Stimulated activated CD8-positive, alpha-beta memory T cell treated with anti-CD3 and anti-CD28 coated beads, Interleukin-2, amount 100 ng/mL, for 48 hours (primary cell): ENCODE measurements at places on chromosomes 6 and 20.

DNA sequence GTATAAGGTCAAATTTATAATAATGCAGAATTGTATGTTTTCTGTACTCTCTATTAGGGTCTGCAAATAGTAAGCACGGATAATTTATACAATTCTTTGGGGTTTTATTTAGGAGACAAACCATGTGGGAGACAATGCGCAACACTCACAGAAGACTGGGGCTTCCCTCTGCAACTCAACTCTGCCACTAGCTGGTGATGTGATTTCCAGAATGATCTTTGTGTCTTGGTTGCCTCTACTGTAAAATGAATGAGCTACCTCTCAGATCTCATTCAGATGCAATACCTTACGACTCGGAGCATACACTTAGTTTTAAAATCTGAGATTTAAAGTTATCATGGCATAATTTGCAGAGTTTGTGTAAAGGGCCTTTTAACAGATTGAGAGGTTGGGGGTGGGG lies 6.4 kb downstream of the MAN1A1 start:
- DNase-seq, result no peak

DNA sequence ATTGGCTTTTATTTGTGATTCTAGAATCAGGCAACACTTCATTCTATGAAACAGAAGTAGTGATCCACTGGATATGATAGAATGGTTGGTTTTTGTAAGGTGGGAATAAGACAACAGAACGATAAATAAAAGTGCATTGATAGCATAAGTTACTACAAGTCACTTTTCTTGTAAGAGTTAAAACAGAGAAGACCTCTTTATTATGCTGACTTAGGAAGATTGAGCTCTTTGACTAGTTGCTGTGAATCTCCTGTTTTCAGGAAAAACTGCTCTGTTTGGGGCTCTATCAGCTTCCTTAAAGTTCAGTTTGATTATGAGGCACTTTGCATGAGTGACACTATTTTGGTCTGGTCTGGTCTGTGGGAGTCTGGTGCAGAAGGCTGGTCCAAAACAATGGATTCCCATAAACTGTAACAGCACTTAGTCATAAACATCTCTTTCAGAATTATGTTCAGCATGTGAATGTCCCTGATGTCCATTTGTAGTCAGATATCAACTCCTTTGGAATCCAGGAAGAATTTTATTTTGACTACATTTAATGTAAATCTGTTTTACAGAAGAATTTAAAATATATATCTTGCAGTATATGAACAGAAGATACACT lies 35.0 kb upstream of the DSE start:
- DNase-seq, result no peak

DNA sequence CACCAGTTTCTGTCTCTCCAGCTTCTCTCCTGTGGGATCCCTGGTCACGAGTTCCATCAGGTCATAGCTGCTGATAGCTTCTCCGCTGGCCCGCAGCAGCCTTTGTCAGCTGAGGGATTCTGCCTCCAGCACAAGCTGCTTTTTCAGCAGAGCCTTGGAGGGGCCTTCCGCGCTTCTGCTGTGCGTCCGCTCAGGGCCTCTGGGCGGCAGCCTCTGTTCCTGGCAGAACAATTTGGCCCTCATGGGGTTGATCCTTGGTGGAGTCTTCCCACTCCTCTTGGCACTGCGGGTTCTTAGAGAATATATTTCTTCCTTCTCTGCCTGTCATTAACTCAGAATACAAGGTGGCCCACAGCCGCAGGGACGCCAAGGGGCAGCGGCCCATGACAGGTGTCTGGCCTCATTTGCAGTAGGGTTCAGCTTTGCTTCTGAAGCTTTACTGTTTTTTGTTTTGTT lies 158.8 kb downstream of the DTNBP1 start:
- DNase-seq, result no peak

DNA sequence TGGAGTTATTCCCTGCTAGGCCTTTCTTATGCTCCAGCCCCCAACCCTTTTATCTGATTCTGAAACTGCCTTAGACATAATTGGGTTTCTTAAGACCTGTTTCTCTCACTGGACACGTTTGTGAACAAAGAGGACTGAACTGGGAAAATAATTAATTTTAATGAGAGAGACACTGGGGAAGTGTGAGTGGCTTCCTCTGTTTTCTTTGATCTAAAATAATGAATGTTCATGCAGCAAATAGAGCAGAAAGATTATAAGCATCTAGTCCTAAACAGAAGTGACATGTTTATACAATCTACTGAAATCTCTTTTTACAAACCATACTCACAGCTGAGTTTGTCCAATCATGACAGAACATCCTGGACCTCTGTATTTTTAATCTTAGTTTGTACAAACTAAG lies 157.6 kb downstream of the SH3BGRL2 start:
- DNase-seq, result no peak

- no peak for DNase-seq
Observed at GRCh38 chr6:163984124-163984936, 569.8 kb downstream of the QKI start.

- no peak for DNase-seq
Observed at GRCh38 chr6:139747154-139747553, 372.7 kb upstream of the CITED2 start.

DNA sequence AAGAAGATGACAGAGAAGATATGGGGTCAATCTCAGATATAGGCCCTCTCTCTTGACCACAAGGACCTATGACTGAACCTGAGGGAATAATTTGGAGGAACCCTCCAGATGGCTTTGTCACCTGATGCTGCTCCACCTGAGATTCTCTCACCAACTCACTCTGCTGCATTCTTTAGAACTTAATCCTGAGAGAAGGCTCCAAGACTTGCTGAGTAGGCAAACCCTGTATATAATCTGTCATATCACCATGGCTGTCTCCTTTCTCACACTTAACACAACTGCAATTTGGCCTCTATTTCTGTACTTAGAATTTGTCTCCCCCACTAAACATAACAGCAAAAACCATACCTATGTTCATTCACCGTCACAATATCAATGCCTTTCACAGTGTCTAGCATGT lies 172.3 kb downstream of the PKHD1 start:
- no peak for DNase-seq

GRCh38 chr6:76752841-76753240 lies 680.4 kb upstream of the IMPG1 start:
- no peak for DNase-seq

GRCh38 chr6:14062345-14063029 lies 55.1 kb upstream of the CD83 start:
- DNase-seq, result no peak

- no peak for DNase-seq
Observed at GRCh38 chr6:150296890-150297289, 71.9 kb upstream of the IYD start.

GRCh38 chr6:133899556-133899955 lies 10.6 kb downstream of the TCF21 start:
- DNase-seq, result no peak

DNA sequence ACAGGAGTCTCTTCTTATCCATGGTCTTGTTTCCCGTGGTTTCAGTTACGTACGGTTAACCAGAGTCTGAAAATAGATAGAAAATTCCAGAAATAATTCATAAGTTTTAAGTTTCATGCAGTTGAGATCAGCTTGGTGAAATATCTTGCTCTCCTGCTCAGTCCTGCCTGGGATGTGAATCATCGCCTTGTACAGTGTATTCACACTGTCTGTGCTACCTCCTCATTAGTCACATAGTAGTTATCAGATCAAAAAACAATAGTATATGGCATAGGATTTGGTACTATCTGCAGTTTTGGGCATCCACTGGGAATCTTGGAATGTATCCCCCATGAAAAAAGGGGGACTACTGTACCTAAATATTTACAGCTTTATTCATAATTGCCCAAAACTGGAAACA lies 22.7 kb upstream of the MOCS1 start:
- no peak for DNase-seq

DNA sequence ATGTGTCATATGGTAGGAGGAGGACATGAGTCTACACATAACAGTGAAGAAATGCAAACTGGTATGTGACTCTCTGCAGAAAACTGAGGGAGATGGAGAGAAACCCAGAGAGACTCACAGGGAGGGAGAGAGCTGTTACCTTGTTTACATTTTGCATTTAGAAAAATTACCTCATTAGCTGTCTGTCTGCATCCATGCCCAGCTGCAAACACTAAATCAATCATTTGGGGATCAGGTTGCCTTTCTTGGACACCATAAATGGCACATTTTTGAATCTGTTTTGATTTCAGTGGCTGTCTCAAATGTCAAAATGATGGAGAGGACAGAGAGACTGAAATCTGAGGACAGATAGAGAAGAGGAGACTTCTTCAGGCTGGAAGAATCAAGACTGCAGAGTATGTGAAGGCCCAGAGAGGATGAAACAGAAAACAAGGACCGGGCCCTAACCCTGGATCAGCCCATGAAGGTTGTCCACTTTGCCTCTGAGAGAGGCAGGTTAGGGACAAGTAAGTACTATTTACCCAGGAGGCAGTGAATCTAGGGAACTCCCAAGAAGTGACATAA lies 92.2 kb downstream of the UNC5CL start:
- no peak for DNase-seq

GRCh38 chr20:2603816-2604505 lies 48.5 kb upstream of the NOP56 start:
- no peak for DNase-seq

DNA sequence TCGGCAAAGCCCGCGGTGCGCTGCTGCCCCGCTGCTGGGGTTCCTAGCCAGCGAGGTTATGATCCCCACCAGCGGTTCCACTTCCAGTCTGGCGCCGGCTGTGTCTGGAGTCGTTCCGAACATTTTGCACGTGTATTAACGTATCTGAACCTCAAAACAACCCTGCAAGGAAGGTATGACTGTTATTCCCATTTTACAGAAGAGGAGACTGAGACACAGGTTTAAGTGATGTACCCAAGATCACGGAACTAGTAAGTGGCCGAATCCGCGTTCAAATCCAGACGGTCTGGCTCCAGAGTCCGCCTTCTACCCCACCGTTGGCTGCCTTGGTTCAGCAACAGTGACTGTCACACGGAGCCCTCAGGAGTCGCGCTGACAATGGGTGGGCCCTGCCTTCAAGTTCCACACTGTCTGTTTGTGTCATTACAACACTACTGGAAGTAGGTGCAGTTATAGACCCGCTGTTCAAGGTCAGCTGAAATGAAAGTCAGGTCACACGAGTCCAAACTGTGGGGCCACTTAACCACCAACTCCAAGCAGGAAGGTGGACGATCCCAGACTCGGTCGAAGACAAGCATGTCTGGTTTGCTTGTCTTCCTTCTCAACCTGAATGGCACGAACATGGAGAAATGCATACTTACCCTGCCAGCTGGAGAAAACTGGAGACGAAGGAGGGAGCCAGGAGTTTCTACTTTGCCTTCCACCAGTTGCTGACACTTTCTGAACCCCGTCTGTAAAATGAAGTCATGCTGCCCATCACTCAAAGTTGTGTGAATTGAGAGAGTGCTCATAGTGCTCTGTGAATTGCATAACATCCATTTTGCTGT lies 803 bp upstream of the SRXN1 start:
- no peak for DNase-seq

- no peak for DNase-seq
Observed at GRCh38 chr6:22362361-22362760, 65.5 kb upstream of the PRL start.

DNA sequence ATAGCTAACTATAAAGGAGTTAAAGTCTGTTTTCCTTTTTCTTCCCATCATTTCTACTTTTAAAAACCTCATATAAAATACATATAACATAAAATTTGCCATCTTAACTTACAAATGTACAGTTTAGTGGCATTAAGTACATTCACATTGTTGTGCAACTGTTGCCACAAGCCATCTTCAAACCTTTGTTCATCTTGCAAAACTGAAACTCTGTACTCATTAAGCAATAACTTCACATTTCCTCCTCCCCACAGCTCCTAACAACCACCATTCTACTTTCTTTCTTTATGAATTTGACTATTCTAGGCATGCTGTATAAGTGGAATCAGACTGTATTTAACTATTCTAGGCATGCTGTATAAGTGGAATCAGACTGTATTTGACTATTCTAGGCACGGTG lies 4.5 kb downstream of the CCDC170 start:
- no peak for DNase-seq

DNA sequence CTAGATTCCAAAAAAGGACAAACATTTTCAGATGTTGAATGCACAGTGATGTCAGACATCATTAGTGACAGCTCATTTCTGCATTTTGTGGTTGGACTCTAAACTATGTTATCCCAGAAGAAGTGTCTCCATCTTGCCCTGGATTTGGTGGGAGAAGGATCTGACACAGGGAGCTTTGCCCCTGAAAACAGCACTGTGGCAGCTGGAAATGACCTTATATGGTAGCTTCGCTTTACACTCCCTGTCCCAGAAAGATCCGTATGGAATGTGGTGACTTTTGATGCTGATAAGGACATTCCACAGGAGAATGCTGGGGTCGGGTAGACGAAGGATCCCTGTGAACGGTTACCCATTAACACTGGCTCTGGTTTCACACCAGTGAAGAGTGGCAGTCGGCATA lies 87.2 kb upstream of the EDN1 start:
- no peak for DNase-seq

DNA sequence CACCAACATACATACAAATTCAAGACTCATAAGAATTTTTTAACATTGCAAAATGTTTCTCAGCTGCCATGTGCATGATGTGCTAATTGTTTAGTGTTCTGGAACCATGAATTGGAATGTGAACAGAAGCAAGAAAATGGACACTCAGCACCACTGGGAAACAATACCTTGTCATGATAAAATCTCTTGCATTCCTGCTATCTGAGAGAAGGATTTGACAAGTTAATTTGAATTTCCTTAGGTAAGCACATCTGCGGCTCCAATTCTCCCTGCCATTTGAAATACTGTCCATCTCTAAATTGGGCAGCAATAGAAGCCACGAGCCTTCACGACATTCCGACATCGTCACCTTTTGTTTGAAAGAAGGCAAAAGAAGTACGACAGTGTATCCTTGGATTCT lies 1104.6 kb upstream of the MAP3K7 start:
- no peak for DNase-seq

DNA sequence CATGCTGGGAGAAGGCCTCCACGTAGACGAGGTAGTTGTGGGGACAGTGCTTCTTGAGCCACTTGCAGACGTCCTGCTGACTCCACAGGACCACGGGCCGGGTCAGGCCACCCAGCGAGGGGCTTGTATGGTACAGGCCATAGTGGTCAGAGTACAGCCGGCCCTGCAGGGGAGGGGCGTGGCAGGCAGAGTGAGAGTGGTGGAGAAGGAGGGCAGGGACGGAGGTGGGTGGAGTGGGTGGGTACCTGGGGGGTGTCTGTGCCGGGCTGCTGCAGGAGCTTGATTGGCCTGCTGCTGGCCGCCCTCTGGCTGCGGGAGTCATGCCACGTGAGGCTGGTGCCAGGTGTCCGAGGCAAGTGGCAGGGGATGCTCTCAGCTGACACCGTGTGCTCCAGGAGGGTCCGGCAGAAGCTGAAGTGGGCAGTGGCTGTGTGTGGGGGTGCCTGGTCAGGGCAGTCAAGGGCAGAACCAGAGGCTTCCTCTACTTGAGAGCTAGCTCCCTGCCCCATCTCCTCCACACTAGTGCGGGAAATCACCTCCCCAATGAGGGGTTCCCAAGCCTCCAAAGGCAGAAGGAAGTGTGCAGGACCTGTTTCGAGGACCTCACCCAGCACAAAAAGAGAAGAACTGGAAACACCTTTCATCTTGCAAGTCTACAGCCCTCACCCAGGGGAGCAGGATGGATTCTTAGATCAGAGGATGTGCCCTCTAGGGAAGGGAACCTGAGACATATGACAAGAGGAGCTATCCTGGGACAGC lies 2.3 kb downstream of the SAMD10 start:
- DNase-seq, result no peak
